LHCN-M2 (cell line): ENCODE measurements at places on chromosomes 12 and 14.

DNA sequence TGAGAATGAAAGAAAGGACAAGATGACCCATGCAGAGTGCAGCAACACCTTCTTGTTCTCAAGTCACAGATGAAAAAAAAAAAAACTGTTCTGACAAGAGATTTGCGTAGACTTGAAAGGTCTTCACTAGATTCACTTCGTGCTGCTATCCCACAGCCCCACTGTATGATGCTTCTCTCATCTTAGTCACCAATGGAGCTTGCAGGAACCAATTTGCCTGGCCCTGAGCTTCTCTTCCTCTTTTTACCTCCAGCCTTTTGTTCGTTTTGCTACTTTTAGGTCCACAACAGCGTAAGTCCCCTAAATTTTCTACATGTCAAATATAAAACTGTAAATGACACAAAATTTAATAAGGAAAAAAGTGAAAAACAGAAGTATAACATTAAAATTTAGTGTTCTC lies 107.9 kb upstream of the NAP1L1 start:
- DNase-seq: no peak

GRCh38 chr12:68944296-68945076 lies 11.5 kb upstream of the CPM start:
- DNase-seq: no peak

- no peak for DNase-seq
These were observed 116.2 kb upstream of the ARID2 start for GRCh38 chr12:45613296-45613695.

DNA sequence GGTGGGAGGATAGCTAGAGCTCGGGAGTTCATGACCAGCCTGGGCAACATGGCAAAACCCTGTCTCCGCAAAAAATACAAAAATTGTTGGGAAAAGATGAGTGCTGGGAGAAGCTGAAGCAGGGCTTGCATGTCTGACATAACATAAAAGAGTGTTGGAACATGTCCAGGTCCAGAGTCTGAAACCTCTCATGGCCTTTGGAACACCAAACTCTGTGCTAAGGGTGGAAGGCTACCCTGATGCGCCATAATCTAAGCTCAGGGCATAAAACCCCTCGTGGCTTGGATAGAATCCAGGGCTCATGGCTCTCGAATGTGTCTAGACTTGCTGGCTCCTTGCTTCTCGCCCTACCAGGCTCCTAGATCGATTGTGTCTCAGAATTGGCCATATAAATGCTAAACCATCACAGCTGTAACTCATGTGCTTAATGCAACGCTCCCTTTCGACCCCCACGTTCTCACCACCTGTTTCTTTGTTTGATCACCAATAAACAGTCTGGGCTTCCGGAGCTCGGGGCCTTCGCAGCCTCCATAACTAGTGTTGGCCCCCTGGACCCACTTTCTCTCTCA lies 6.7 kb upstream of the CLEC7A start:
- no peak for DNase-seq

GRCh38 chr12:34301251-34302130 lies 279.2 kb downstream of the ALG10 start:
- no peak for DNase-seq
